Retina (tissue), 1 donor: ENCODE measurements at places on chromosomes 5 and 9.

DNA sequence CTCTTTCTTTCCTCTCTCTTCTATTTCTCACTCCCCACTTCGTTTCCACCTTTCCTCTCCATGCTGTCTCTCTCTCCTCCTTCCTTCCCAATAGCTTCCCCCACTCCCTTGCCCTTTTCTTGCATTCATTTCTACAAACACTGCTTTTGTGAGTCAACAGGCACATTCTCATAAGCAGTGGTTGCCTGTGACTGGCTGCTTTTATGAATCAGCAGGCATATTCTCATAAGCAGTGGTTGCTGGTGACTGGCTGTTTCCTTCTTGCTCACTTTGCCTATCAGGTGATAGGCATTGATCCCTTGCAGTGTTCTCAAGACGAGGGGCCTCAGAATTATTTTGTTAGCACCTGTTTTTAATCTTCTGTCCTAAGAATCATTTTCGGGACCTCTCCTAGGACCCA is 116.1 kb upstream of the ACTBL2 start:
- DNase-seq: no peak

GRCh38 chr9:110591526-110591925 is 12.0 kb upstream of the SVEP1 start:
- DNase-seq: no peak

DNA sequence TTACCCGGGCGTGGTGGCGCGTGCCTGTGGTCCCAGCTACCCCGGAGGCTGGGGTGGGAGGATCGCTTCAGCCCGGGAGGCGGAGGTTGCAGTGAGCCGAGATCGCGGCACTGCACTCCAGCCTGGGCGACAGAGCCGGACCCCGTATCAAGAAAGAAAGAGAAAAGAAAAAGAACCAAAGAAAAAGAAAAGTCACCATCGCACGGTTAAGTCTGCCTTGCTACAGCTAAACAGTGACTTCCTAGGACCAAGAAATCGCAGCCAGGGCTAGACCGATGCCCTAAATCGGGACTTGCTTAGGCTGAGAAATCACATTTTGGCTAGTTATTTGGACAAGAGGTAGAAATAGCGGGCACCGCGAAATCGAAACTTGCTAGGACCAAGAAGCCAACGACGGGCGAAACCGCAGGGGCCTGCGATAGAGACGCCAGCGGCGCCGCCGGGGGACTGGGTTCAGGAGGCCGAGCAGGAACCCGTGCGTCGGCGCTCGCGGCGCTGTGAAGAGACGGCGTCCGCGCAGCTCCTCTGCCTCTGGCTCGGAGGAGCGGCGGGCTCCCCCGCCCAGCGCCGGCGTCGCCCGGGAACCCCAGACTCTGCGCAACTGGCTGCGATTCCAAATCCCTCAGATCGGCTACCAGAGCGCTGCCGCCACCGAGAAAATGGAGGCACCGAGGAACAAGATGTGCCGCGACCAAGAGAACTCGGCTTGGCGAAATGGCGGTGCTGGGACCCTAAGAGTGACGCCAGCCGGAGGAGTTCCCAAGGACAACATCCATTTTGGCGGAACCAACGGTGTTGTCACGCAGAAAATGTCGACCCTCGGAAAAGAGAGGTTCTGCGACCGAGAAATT is 26.1 kb upstream of the ANXA2R start:
- DNase-seq: peak; percentile 96

- DNase-seq: no peak
Observed at GRCh38 chr5:173047838-173048105, 8.4 kb upstream of the CREBRF start.

DNA sequence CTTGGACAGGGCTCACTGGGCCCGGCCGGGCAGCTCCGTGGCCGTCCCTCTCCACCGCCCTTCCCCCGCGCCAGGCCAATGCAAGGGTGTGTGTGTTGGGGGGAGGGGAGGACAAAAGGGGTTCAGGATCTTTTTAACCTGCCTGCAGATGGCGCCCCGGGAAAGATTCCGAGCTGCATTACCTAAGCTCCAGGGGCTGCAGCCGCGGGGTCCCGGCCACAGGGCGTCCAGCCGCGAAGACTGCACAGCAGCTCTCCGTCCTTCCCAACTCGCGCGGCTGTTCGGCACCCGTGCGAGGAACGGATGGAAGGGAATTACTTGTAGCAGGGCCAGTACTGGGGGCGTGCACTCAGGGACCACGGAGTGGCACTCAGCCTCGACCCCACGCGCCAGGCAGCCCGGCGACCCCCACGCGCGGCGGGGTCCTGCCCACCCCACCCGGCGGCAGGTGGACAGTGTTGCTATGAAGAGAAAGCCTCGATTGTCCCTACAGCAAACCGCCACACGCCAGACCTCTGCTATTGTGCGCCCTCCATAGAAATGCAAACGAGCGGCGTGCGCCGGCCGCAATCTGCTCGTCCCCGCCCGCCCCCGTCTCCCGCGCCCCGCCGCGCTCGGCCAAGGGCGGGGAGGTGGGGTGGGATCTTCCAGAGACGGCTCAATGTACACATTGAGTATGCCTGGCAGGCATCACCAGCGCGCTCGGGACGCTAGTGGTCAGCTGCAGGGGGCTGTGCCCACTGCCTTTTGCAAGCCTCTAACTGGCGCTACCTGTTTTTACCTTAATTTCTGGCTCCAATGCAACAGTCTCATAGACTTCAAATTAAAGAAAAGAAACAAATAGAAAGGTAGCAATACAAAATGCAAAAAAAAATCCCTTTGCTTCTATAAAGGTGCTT is 796 bp upstream of the GADD45G start:
- DNase-seq: peak; percentile 92
